IMR-90 (cell line): ENCODE measurements at places on chromosomes 2 and 18.

- DNase-seq = no peak
These were observed 3.2 kb upstream of the VAPA start for GRCh38 chr18:9910661-9911060.

DNA sequence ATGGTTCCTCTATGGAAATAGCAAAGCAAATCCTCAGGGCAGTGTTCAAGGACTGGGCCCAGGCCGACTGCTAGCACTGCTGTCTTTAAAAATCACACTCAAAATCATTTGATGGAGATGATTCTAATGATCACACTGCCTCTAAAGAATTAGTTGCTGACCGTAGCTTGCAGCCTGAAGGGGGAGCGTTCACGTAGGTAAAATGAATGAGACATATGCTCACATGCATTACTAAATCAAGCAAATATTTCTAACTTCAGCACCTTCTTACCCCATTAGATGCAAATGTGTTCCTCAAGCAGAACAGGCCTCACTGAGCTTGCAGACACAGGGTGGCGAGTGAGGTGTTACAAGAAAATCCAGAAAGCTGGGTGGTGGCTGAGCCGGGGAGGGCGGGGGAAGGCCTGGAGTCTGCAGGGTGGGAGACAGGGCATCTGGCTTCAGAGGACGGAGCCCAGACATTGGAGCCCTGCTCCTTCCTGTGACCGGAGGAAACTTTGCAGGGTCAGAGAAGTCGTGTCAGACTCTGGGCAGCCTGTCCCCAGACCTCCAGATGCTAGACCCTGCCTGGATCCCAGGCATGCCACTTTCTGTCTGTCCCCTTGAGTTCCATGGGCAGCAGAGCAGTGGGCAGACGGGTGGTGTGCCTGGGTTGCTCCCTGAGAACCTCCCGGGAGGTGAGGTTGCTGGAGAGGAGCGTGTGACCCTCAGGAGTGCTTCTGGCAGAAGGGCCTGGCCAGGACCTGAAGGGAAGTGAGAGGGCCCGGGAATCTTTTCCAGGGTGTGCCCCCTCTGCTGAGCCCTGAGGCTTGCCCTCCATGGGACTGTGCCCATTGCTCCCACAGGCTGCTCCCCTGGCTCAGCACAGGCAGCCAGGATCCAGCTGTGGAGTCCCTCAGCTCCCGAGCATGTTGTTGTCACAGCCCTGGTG, 7.1 kb upstream of the NPPC start:
- no peak for DNase-seq

DNA sequence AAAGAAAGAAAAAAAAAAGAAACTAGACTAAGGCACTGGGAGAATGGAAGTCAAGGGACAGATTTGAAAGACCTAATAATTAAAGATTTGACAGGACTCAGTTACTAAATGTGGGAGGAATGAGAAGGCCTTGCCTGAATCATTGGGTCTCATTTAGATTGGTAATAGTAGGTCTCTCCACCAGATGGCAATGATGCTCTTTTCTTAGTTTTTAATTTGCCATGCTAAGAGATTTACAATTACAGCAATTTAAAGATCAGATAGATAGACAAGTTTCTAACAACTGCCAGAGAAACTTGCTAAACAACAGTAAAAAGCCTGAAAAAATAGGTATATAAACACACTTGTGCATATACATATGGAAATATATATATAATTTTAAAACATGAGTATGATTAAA, 153.0 kb downstream of the TMEM247 start:
- peak; percentile 77 for DNase-seq

- no peak for DNase-seq
These were observed 58.9 kb upstream of the STK17B start for GRCh38 chr2:196230061-196230854.

GRCh38 chr2:105755895-105756294, 11.2 kb downstream of the NCK2 start:
- DNase-seq = no peak

GRCh38 chr18:47777626-47778025, 152.8 kb downstream of the SMAD2 start:
- DNase-seq = no peak

GRCh38 chr18:45939236-45939635, 27.9 kb downstream of the EPG5 start:
- no peak for DNase-seq

GRCh38 chr18:9614401-9615279, at the start of gene PPP4R1:
Gene PPP4R1 (minus strand): TSS chr18:9614559. CDS start chr18:9614484, 75 bp downstream.
- peak; percentile 52 for DNase-seq

DNA sequence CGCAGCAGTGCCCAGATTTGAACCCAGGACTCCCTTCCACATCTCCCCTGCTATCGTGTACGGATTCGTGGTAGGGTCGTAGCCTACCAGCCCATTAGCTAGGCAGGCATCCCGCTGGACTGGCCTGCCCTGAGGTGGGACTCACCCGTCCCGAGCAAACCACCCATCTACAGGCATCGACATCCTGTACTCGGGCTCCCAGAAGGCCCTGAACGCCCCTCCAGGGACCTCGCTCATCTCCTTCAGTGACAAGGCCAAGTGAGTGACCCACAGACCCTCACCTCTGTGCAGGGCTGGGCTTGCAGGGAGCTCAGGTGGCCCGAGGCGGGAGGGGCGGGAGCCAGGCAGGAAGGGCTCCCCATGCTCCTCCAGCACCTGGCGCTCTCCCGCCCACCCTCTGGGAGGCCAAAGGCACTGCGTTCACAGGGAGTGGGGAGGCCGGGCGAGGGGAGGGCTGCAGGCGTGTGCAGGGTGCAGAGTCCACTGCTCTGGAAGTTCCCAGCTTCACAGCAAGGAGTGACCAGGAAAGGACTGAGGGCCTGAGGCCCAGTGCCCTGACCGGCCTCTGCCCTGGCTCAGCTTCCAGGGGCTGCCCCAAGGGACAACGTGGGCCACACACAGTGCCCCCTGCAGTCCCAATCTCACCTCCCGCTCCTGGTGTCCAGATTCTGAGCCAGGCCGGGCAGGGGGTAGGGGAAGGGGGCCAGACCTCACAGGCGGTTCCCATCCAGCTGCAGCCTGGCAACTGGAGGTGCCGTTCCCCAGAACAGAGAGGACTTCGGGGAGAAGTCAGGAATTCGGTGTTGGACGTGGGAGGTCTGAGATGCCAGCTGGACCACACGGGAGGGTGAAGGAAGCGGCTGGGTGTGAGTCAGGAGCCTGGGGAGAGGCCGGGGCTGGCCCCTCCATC, 5.4 kb downstream of the AGXT start:
- peak; percentile 8 for DNase-seq

DNA sequence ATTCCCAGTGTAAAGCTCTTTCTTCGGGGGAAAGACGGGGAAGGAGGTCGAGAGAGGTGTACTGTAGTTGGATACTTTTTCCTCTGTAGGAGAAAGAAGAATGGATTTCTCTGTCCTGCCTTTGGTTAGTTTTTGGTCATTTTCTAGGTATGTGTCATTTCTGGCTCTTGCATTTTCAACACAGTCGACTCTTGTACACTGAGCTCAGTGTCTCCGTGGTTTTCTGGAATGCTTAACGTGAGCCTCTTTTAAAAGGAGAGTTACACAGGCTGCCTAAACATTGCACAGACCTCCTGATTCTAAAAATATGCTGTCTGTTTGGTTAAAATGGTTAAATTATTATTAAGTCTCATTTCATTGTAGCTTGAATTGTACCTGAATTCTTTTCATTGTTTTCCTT, 21.8 kb upstream of the GLS start:
- peak; percentile 90 for DNase-seq

- no peak for DNase-seq
These were observed 167.4 kb downstream of the CAPN13 start for GRCh38 chr2:30639836-30640235.

GRCh38 chr2:176205126-176205525, 16.7 kb downstream of the HOXD1 start:
- no peak for DNase-seq

DNA sequence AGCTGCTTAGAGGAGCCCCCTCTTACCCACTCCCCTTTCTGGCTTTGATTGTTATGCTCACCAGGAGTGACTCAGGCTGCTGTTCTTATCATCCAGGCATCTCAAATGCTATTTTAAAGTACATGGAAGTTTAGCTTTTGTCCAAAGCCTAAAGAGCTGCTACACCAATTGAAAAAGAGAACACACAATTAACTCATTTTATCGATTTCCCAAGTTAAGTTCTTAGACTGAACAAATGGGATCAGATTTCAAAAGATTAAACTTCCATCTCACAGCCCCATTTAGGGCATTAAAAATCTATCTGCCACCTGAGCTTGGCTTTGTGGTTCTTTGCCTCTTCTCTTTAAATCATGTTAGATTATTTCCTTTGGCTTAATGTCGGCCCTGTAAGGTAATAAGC, 81.2 kb downstream of the MYO5B start:
- DNase-seq = no peak

- DNase-seq = peak; percentile 55
These were observed at the start of gene CASP10 for GRCh38 chr2:201182650-201183364. Gene CASP10 (plus strand): TSS chr2:201183141. CDS start chr2:201185778, 2,637 bp downstream.

DNA sequence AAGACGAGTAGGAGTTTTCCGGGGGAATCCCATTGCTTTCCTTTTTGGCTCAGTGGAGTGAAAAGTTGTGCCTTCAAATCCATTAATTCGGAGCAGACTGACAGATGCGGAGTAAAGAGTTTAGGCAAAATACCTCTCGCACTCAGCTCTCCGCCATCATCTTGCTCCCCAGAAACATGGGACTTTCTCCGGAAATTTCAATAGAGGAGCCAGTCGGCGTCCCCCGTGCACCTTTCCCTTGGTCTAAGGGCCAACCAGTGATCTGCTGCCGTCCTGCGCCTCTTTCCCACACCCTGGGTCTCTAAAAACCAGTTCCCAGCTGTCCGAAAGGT, 318 bp downstream of the TYW5 start:
- no peak for DNase-seq

- DNase-seq = no peak
These were observed 69.8 kb upstream of the KCTD1 start for GRCh38 chr18:26618135-26618534.

GRCh38 chr2:75317802-75318201, 118.5 kb upstream of the TACR1 start:
- no peak for DNase-seq

- DNase-seq = no peak
These were observed 133.6 kb upstream of the MC4R start for GRCh38 chr18:60506190-60506589.

DNA sequence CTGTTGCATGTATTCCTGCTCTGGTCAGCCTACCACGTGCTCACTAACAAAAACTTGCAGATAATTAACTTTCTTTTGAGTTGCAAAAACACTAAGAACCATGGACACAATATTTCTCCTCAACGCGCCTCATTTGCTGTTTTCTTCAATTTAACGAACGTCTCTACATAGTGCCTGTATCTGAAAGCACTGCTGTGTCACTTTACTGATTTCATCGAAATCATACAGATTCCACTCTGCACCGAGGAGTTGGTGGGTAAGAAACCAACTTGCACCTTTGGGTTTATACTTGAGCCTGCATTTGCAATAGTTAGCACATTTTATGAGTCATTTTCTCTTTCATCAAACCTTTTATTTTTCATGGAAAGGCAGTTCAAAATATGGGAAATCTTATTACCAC, 145.8 kb downstream of the DCDC2C start:
- no peak for DNase-seq

DNA sequence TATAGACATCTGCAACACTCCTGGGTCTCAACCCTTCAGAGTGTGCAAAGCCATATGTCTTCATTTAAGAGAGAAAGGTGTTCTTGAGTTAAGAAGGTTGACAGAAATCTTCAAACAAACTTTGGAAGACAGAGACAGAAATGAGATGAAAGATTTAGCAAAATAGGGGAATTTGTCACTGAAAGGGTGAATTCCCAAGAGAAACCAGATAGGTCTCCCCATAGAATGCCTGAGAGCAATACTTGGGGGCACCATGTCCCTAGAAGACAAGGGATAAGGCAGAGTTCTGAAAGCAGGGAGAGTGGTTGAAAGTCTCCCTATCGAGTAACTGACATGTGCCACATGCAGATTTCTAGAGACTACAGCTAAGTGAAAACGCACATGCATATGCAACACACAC, 50.0 kb downstream of the AP1S3 start:
- DNase-seq = no peak

- no peak for DNase-seq
These were observed 4.8 kb downstream of the ANO7 start for GRCh38 chr2:241193271-241193670.

GRCh38 chr2:137838255-137839092, 125.8 kb upstream of the HNMT start:
- DNase-seq = peak; percentile 49

DNA sequence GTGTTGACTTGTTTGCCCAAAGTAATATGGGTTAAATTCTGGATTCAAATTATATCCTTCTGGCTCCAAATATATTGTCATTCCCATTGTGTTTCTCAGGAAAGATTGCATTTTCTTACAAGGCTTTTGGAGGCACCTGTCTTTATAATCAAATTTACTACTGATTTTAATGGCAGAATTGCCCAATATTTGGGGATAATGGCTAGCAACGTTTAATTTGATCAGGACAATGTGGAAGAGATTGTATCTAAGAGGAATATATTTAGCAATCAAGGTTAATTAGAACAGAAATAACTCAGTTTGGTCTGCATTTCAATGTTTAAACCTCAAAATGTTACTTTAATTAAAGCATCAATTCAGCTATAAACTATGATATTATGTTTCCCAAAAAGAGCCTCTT, 41.7 kb upstream of the ZNF804A start:
- DNase-seq = no peak

GRCh38 chr18:68779169-68779568, 18.7 kb upstream of the CCDC102B start:
- DNase-seq = peak; percentile 83

DNA sequence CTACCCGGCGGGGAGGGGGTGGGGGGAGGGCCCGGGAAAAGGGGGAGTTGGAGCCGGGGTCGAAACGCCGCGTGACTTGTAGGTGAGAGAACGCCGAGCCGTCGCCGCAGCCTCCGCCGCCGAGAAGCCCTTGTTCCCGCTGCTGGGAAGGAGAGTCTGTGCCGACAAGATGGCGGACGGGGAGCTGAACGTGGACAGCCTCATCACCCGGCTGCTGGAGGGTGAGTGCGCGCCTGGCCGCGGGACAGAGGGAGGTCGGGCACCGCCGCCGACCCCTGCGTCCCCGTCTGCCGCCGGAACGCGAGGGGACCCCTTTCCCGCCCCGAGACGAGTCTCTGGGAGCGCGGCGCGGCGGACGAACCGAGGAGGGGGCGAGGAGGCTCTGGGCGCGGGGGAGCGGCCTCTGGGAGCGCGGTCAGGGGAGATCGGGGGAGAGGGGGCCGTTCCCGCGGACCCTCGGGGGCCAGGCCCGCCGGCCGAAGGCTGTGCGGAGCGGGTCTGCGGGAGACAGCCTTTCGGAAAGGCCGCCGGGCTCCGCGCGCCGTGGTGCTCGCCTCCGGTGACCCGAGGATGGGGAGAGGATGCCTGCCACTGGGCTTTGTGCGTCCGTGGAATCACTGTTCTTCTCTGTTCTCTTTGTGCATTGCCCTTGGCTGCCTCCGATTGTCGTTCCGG, 463 bp downstream of the PPP1CB start:
- DNase-seq = no peak

GRCh38 chr2:64210816-64211215, 66.6 kb upstream of the PELI1 start:
- DNase-seq = no peak
